ENCODE measurements at places on chromosomes 7 and 10.

DNA sequence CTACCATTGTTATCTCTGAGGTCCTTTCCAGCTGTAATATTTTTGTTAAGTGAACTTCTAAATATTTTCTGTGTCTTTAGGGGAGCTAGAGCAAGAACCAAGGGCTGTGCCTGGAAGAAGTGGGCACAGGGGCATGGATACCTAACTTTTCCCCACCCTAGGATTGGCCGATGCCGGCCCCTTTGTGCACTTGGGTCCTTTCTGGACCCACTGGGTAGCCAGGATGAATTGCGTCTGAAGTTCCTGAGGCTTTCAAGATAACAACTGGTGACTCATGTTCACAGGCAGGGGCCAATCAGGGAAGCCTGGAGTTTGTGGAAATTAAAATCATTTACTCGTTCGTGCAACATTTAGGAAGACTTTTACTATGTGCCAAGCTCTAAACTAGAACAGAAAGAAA, 758 bp downstream of the DPCD start:
- no peak for DNase-seq

- no peak for DNase-seq
Measured at GRCh38 chr7:155337946-155338631, 40.4 kb downstream of the INSIG1 start.

GRCh38 chr10:97778452-97779302, 6.9 kb upstream of the SFRP5 start:
- no peak for DNase-seq

GRCh38 chr7:2773608-2774007, 70.5 kb downstream of the GNA12 start:
- DNase-seq = no peak

- no peak for DNase-seq
Measured at GRCh38 chr7:68438016-68438415, 1160.3 kb upstream of the AUTS2 start.

DNA sequence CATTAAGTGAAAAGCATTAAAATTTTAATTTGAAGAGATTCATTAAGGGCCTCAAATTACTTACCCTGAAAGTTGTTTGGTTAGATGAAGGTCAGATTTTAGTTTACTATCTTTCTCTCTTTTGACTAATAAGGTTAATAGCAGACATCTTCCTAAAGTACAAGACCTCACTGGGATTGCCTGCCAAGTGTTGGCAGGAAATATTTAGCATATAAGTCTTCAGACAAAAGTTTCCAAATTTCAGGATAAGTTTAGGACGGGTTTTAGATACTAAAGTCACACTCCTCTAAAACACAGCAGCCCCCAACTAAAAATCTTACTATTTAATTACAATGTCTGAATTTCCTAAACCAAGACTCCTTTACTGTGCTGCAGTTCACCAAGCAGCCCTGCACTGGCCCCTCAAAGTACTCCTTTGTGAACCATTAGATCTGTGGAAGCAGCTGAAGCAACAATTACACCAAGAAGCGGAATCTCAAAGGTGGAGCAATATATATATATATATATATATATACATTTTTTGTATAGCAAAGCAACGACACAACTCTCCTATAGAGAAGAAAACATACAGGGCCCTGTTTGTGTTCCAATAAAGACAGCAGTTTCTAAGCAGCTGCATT, 91.2 kb upstream of the KCNIP2 start:
- no peak for DNase-seq

Measured in cortex of kidney (tissue), 1 donor.